CD4-positive, alpha-beta T cell treated with Interleukin-15 for 1 hour (primary cell): ENCODE measurements at places on chromosomes 11 and 22.

DNA sequence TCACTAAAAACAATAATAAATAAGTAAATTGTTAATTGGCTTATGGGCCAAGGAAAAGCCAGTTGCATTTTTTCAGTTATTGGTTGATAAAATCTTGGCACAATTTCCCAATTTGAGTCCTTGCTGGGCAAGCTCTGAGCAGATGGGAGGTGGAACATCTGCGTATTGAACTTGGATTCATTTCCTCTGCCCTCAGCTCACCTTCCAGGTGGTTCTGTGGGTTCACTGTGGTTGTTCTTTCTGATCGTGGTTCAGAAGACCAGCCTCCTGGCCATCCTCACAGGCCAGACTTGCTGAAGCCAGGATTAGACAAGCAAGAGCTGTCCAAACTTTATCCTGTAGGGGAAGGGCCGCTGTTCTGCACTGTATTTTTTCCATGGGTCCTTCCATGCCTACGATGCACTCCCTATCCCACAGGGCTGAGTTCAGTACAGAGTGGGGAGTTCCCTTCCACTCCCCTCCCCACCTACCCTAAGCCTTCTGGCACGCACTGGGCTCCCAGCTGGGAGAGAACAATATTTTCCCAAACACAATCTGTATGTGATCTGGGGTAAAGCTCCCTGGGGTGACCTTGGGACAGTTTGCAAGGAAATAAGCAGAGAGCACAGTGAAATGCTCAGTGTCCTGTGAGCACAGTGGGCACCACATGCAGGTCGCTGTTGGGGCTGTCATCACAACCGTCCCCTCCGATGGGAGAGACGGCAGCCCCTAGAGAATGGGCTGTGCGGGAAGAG lies 43.5 kb upstream of the TP53I11 start:
- no peak for DNase-seq

- DNase-seq = no peak
Observed at GRCh38 chr11:122311216-122311755, 195.3 kb upstream of the BLID start.

- no peak for DNase-seq
Observed at GRCh38 chr22:23500508-23501260, 79.4 kb downstream of the IGLL1 start.

- DNase-seq = no peak
Observed at GRCh38 chr11:119932828-119933562, 204.0 kb upstream of the NECTIN1 start.

DNA sequence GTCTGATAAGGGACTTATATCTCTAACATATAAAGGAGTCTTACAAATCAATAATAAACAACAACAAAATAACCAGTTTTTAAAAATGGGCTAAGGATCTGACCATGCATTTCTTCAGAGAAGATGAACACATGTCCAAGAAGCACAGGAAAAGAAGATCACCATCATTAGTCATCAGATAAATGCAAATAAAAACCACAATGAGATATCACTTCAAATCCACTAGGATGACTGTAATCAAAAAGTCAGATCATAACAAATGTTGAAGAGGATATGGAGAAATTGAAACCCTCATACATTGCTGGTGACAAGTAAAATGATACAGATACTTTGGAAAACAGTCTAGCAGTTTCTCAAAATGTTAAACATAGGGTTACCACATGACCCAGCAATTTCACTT lies 61.2 kb upstream of the MYOD1 start:
- DNase-seq = no peak

GRCh38 chr11:49208006-49208721 lies at the start of gene FOLH1:
Gene FOLH1 (minus strand): TSS chr11:49208602. CDS start chr11:49208409, 193 bp downstream.
- no peak for DNase-seq

DNA sequence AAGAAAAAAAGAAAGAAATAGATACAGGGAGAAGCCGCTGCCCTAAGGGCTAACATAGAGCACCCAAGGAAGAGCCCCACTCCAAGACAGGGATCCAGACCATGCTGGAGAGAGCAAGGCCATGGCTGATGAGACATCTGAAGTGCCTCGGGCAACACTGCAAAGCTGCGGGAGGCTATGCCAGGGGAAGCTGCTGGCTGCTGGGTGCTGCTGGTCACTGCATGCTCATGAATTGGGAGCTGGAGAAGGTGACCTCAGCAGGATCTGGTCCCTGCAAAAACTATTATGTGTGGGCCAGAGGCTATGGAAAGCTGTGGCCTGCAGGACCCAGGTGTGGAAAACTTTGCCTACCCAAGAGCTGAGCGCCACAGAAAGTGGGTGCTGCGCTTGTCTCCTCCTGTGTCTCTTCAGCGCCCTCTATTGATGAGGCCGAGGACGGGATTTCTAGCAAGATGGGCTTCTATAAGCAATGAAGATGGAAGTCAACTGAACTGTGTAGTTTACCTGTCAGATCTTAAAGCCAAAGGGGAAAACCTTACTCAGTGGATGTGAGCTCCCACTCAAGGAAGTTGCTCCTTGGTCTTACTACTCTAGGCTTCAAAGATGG lies 17.3 kb upstream of the SLC29A2 start:
- peak; percentile 71 for DNase-seq

DNA sequence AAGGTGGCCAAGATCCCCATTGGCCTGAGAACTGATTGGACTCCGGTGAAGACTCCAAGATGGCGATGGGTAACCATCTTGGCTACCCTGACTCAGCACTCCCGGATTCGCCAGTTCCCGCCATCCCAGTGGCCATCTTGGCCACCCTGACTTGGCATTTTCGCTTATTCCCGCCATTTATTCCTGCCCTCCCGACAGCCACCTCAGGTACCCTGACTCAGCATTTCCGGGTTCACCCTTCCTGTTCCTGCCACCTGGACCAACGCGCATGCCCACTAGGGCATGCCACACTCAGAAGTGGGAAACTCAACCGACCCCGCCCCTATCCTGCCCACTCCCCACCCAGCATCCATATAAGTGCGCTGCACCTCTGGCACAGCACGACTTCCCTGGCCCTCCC lies 7.8 kb downstream of the OR8K5 start:
- DNase-seq = no peak

DNA sequence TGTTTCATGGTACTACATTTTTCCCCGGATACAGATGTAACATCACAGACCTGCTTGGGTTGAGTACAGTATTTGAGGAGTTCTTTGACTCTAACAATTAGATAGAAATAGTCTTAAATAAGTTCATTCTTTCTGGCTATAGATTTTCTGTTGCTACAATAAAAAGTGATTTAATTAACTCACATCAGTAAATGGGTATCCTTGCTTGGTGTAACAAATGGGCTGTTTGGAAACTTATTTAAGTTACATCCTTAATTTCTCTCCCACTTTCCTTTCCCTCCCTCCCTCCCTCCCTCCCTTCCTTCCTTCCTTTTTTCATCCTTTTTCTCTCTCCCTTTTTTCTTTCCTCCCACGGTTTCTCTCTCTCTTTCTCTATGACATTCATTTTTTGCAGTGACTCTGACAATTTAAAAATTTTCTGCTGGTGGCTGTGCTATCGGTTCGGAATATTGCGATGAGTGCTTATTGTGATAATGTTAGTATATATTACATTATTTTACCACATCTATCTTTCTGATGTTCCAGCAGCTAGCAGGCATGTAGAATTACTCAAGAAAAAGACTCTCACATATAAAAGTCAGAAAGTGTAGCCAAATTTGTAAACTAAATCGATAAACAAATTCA lies 3.2 kb downstream of the OR51F1 start:
- DNase-seq = no peak

- DNase-seq = no peak
Observed at GRCh38 chr22:29827091-29827490, 11.0 kb downstream of the ASCC2 start.

DNA sequence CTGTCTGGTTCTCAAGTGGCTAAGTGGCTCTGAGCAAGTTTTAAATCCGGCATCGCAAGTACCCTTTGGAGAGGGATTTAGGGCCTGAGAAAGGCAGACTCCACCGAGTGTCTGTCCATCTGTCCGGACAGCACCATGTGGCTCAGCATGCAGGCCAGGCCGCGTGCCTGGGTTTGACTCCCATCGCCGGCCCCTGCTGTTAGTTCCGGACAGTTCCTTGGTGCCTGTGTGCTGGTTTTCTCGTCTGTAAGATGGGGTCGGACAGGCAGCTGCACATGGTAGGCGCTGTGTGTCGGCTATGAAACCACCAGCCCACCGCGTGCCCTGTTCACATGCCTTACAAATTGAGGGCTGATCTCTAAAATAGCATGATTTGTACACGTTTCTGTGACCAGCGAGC lies 31.0 kb downstream of the NUP50 start:
- no peak for DNase-seq

DNA sequence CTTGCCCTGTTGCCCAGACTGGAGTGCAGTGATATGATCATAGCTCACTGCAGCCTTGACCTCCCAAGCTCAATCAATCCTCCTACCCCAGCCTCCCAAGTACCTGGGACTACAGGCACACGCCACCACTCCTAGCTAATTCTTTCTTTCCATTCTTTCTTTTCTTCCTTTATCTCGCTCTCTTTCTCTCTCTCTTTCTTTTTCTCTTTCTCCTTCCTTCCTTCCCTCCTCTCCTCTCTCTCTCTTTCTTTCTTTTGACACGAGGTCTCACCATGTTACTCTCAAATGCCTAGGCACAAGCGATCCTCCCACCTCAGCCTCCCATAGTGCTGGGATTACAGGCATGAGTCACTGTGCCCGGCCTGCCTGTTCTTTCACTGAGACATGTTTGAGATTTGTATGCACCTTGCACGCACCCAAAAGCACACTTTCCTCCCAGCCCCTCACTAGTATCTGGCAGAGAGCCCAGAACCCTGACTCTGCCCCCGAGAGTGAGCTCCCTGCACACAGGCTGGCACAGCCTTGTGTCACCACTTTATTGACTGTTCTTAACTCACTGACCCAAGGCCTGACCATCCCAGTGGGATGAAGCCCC lies 56.8 kb downstream of the CD6 start:
- DNase-seq = peak; percentile 66

DNA sequence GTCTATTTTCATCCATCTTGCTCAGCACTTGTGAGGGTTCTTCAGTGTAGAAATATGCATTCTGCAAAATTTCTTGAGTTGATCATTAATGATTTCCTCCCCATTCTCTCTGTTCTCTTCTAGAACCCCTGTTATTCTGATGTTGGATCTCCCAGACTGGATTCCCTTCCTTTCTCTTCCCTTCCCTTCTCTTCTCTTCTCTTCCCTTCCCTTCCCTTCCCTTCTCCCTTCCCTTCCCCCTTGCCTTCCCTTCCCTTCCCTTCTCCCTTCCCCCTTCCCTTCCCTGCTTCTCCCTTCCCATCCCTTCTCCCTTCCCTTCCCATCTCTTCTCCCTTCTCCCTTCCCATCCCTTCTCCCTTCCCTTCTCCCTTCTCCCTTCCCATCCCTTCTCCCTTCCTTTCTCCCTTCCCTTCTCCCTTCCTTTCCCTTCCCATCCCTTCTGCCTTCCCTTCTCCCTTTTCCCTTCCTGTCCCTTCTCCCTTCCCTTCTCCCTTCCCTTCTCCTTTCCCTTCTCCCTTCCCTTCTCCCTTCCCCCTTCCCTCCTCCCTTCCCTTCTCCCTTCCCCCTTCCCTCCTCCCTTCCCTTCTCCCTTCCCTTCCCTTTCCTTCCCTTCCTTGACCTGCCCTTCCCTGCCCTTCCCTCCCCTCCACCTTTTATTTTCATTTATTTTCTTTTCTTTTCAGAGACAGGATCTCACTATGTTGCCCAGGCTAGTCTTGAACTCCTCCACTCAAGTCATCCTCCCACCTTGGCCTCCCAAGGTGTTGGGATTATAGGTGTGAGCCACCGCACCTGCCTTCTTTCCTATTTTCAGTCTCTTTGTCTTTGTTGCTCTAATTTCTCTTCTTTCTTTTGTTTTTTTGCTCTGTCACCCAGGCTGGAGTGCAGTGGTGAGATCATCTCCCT lies 24.9 kb upstream of the RBFOX2 start:
- DNase-seq = no peak

DNA sequence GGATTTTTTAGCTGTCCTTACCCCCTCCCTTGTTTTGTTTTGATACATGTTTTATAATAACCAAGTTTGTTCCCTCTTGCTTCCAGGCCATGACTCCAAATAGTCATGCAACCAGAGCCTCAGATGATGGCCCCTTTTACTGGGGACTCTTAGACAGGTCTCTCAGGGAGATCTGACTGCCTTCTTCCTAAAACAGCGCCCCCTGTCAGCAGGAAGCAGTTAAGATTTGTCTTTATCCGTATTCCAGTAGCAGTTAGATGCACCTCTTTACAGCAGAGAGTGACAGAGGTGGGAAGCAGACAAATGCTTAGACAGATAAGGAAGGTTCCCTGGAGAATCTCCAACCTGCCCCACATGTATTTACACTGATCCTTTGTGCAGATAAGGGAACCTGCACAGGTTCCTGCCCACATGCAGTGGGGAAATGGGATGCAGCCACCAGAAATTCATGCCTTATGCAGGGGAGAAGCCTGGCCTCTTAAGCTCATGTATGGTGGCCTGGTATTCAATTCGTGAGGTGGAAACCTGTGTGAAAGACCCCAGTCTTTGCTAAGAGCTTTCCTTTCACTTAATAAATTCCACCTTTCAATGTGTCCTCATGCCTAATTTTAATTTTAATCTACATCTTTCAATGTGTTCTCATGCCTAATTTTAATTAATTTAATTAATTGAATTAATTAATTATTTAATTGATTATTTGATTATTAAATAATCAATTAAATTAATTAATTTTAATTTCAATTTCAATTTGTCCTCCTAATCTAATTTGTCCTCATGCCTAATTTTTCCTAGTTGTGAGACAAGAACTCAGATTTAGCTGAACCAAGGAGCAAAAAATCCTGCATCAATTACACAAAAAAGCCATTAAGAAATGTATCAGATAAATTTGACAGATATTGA lies 11.5 kb upstream of the GLYAT start:
- no peak for DNase-seq

- DNase-seq = no peak
Observed at GRCh38 chr11:95585069-95585751, 204.4 kb downstream of the FAM76B start.

DNA sequence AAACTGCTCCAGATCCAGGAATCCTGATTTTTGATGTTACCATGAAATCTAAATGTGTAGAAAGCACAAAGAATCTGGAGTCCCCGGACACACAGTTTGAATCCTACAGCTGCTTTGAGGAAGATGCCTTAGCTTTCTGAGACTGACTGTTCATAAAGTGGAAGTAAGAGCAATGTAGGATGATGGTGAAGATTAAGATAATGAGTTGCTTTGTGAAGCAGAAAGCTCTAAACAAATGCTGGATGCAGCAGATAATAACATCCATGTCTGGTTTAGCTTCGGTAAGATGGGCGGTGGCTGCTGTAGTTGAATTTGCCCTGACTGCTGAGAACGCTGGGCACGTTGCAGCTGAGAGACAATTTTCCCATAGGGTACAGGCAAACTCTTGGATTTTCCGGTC lies 20.1 kb downstream of the OVOL1 start:
- DNase-seq = no peak

- DNase-seq = no peak
Observed at GRCh38 chr11:44862558-44863101, 88.1 kb downstream of the TP53I11 start.

GRCh38 chr11:44537679-44538078 lies 27.8 kb upstream of the CD82 start:
- no peak for DNase-seq
